ENCODE measurements at places on chromosomes 2 and 18. TPM values are rescaled to one million over a fixed set of nuclear protein-coding genes. Genes with fewer than 3 reads are reported as not detected.

The DUSP2 gene
- total RNA-seq, result 42.5 TPM

The CYRIA gene
- 0.10 TPM for total RNA-seq

GRCh38 chr2:2731101-2731815 is 400.2 kb upstream of the MYT1L start:
- no peaks in the 10 kb centered on the region for H3K27me3 ChIP-seq
- no peak overlapping the region for H3K27ac ChIP-seq
- no peak overlapping the region for H3K4me3 ChIP-seq
- no peaks in the 10 kb centered on the region for H3K36me3 ChIP-seq
- H3K4me1 ChIP-seq, result no peaks in the 10 kb centered on the region
- no peak for DNase-seq

DNA sequence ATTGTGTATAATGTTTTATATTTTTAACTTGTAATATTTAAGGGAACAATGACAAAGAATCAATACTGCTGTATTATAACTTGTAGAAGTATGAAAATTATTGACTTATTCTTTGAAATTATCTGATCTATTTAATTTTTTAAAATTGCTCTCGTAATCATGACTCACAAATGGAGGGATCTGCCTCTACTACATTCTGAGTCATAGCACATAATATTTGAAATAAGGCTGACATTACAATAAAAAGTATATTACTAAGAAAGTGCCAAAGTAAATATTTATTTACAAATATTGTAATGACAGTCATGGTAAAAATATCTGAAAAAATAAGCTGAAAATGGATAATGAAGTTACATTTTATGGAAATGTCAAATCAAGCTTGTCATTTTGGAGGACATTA is 1144.6 kb upstream of the CDH2 start:
- no peaks in the 10 kb centered on the region for H3K27me3 ChIP-seq
- no peak for DNase-seq

DNA sequence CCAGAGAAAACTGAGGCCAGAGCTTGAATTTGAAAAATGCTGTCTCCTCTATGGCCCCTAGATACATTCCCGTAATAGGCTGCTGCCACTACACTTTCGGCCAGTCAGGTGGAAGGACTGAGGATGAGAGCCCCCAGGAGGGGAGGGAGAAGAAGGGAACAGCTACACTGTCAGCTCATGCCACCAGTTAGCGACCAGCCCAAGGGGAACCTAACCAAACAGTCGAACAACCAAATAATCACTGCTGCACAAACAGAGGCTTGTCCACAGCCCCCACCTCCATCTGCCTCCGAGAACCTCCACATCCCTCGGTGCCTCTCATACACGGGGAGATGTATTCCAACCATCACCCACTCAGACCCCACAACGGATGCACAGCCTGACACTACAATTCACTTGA is 7.3 kb downstream of the ZNF516 start:
- H3K36me3 ChIP-seq, result peaks cover 2% of the 10 kb centered on the region
- H3K27ac ChIP-seq, result no peak overlapping the region
- DNase-seq, result no peak
- H3K4me1 ChIP-seq, result peaks cover 12% of the 10 kb centered on the region

DNA sequence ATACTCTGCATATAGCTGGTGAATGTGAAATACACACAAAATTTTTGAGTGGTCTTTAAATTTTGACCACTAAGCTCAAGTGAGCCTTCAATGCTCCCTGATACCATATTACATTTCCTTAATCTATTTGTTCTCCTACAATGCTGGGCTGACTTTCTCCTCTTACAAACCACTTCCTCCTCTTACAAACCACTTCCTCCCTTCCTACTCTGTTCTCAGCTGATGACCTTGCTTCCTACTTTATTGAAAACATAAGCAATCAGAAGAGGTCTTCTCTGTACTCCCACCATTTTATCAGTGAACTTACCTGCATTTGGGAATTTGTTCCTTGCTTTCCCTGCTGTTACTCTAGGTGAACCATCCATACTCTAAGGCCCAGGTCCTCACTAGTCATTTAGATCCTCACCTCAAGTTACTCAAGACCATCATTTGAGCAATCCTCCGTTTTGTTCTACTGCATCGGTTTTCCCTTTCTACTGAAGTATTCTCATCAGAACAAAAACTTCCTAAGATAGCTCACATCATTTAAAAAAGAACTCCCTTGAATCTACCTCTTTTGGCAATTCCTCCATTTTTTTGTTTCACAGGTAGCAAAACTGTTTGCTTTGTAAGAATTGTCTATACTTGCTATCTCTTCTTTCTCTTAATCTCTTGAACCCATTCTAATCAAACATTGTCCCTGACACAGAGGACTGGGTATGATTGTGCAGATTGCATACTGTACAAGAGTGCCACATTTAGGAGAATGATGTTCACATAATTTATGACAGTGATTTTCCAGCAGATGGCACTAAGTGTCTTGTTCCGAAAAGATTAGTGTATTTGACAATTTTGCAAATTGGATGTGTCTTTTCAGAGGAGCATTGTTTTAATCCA is 96.5 kb downstream of the EPB41L5 start:
- H3K4me1 ChIP-seq, result peaks cover 17% of the 10 kb centered on the region
- no peaks in the 10 kb centered on the region for H3K36me3 ChIP-seq
- H3K27me3 ChIP-seq, result peaks cover 27% of the 10 kb centered on the region
- H3K4me3 ChIP-seq, result peak overlapping the region; percentile 38

DNA sequence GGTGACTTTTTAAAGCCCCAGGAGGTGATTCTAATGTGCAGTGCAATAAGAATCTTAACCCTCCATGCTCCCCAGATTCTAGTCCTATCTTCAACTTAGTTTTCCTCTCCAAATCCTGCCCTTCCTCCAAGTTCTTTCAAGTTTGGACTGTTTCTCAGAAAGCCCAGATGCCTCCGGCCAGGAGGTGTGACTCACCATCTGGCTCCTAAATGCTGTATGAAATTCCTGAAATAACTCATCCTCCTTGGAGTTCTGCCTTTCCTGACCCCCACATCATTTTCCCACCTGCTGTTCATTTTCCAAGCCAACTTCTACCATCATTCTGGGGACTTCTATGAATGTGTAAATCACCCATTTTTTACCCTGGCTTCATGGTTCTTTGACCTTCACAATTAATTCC is 118.2 kb upstream of the NOL4 start:
- no peak for DNase-seq
- no peaks in the 10 kb centered on the region for H3K36me3 ChIP-seq
- no peaks in the 10 kb centered on the region for H3K27me3 ChIP-seq
- H3K4me3 ChIP-seq, result no peak overlapping the region
- no peaks in the 10 kb centered on the region for H3K4me1 ChIP-seq

DNA sequence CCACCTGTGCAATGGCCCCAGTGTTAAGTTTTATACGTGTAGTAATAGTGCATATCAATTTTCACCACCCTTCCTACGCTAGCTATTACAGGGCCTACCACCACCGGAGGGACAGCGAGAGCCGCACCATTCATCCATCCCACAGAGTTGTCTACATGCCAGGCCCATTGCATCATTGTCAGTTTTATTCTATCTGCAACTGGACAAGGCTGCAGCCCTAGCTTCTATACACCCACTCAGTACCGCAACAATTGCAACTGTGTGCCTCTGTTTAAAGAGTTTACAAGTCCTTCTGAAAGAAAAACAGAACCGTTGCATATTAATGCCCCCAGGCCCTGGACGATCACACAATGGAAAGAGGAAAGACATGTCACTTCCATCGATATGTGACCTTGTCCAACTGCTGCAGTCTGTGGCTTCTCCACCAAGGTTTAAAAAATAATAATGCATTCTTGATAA is 58.6 kb downstream of the ZEB2 start:
- H3K36me3 ChIP-seq, result peaks cover 4% of the 10 kb centered on the region
- H3K27me3 ChIP-seq, result no peaks in the 10 kb centered on the region
- peaks cover 29% of the 10 kb centered on the region for H3K4me1 ChIP-seq

DNA sequence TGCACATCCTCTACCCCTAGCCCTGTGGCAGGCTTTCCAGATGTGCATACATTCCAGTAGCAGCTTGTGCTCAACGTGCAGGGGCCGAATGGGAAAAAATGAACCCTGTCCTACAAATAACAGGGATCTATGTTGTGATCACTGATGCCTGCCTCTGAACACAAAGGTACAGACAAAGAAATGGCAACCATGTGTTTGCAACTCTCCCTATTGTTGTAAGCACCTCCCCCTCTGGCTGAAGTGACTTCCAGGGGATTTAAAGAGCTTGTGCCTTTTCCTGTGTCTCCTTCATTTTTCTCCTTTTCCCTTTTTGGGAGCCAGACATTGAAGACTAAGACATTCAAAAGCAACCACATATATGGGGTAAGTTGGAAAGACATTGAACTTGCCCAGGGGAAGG is 21.6 kb downstream of the ARHGAP25 start:
- H3K4me3 ChIP-seq, result no peak overlapping the region
- DNase-seq, result no peak
- peaks cover 90% of the 10 kb centered on the region for H3K4me1 ChIP-seq
- no peak overlapping the region for H3K27ac ChIP-seq

All from activated CD4-positive, alpha-beta memory T cell treated with anti-CD3 and anti-CD28 coated beads, Interleukin-2, amount 10 ng/mL, durations not matched to agents 7 days and 5 days (primary cell).